Umbilical cord (tissue), 2 donors: ENCODE measurements at places on chromosomes 16 and 17.

GRCh38 chr17:8885967-8886684, 18.7 kb upstream of the PIK3R6 start:
- no peak for DNase-seq

DNA sequence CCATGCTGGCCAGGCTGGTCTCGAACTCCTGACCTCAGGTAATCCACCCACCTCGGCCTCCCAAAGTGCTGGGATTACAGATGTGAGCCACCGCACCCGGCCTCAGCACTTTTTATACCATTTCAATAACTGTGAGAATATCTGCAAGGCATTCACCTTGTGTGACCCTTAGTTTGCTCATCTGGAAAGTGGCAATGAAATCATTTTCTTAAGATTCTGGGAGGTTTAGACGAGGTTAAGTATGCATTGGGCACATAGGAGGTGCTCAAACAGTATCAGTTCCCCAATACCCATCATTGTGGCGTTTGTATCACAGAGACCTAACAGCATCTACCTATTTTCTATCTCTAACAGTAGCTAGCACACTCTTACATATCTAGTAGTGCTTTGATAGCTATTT, 481.9 kb upstream of the ERCC4 start:
- no peak for DNase-seq

DNA sequence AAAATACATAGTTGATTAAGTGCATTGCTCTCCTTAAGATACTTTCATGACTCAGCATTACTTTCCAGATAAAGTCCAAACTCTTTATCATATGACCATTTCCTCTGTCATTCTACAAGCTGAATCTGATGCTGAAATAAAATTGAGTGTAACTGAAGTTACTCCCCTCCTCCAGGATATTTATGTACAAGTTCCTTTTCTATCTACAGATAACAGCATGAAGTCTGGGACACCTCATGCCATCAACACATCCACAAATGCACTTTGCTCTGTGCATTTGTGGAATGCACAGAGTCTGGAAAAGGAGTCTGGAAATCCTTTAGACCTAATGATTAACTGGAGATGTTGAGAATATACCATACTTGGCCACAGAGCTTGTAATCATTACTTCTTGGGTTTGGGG, 60.5 kb downstream of the ACSM2B start:
- DNase-seq, result no peak

DNA sequence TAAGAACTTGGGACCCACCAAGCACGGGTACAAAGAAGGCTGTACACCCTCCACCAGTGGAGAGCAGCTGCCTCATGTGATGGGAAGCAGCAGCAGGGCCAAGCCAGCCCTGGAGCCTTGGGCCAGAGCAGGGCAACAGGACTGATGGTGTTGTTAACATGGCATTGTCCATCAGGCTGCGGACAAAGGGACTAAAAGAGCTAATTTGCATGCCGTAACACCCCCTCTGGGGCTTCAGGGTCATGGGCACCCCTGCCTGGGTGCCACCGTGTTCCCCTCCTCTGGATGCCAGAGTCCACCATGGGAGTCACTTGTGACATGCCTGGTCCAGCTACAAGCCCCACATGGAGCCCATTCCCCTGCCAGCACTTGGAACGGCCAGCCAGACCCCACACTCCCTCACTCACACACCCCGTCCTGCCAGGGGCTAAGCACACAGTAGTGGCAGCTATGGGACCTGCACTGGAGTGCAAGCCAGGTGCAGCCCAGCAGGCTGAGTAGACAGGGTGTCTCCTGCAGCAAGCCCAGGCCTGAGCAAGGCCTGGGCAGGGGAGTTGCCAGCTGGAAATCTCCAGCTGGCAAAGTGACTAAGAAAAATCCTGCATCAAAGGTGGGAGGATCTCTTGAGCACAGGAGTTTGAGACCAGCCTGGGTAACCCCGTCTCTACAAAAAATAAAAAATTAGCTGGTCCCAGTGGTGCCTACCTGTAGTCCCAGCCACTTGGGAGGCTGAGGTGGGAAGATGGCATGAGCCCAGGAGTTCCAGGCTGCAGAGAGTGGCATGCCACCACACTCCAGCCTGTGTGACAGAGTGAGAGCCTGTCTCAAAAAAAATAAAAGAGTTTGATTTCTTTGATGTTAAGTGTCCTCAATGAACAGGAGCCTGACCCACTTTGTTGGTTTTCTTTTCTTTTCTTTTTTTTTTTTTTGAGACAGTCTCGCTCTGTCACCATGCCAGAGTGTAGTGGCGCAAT, 33.7 kb downstream of the NOL11 start:
- DNase-seq, result no peak

- no peak for DNase-seq
Measured at GRCh38 chr17:70655176-70655958, 486.0 kb downstream of the KCNJ2 start.

DNA sequence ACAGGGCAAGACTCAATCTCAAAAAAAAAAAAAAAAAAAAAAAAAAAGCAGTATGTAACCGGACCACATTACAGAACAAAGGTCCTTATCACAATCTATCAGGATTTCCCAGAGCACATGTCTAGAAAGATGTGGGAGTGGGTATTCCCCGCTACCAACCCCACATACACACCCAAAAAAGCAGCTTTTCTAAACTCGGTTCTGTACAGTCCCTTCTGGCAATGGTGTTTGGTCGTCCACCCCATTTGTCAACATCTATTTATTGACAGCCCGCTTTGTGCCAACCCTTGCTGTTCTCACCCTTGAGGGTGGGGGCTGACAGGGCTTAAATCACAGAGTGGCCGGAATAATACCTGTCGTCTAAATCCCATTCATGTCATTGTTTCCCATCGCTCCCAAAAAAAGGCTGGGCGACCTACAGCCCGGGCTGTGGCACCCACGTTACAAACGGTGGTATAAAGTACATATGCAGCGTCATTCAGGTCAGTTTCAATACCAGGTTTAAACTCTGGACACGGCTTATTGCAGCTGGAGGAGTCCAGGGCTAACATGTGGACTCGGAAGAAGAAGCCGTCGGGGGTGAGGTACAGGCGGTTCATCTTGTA, 3.6 kb downstream of the C17orf58 start:
- no peak for DNase-seq

- no peak for DNase-seq
Measured at GRCh38 chr17:60679287-60679686, 1.6 kb downstream of the BCAS3 start.

DNA sequence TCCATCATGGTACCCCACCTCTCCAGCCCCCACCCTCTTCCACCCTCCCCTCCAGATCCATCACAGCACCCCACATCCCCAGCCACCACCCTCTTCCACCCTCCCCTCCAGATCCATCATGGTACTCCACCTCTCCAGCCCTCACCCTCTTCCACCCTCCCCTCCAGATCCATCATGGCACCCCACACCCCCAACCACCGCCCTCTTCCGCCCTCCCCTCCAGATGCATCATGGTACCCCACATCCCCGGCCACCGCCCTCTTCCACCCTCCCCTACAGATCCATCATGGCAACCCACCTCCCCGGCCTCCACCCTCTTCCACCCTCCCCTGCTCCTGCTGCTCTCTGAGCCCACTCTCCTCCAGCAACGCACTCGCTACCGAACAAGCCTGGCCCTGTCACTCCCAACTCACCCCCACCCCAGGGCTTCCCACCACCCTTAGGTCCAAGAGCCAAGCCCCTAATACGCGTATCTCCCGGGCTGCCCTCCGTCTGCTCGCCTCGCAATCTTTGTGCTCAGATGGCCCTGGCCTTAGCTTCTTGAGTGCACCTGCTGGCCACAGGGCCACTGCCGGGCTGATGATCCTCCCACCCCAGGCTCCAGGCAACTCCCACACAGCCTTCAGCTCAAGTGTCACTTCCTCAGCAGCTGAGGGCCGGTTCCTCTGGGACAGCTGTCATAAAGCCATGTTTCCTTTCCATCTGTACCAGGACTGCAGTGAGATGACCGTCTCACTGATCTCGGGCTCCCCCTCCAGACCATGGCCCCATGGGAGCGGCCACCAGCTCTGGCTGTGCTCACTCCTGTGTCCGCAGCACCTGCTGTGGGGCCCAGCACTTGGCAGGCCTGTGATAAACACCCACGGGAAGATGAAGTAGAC, 25.5 kb downstream of the KDM8 start:
- DNase-seq, result no peak

DNA sequence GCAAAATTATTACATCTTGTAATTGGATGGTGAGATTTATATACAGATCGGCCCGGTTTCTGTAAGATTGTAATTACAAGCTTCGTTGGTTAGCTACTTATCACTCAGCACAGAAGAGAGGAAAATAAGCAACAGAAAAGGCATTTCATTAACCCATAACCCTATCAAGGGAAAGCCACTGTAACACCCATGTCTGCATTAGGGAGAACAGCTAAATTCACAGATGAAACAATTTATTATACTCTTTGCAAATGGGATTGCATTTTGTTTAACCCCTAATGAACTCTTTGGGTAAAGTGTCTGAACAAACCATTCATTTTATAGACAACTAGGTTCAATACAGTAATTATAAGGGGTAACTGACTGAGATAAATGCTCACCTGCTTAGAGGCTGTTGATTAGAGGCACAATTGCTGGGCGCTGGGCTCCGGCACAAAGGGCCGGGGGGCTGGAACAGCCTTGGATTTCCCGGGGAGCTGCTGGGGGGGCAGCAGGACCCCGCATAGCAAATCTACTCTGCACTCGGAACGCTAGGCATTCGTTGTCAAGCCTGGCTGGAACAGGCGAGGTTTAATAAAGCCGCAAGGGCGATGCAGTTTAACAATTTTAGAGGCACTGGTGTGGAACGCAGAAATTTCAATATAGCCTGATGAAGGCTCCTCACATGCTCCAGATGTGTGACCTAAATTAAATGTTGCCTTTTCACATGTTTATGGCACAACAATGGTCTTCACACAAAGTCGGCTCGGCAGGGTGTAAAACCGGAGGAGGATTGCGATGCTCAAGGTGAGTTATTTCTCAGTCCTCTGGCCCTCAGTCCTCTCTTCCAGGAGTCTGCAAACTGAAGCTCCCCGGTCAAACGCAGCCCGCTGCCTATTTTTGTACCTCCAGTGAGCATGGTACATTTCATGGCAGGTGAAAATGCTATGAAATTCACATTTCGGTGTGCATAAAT, 134.0 kb upstream of the IRX6 start:
- no peak for DNase-seq

DNA sequence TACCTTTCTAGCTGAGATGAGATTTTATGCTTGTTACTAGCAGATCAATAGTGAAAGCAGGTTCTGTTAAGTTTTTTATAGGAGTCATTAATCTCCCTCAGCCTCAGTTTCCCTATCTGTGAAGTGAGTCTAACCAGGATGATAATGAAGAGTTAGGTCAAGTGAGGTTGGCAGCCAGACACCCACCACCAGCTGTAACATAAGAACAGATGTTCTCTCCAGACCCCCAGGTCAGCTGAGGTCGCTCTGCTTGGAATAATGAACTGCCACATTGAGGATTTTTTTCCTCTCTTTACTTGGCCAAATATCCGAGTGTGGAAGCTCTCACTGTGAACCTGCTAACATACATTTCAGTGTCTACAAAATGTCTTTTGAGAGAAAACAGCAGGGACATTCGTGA, 389.6 kb downstream of the WWOX start:
- DNase-seq, result no peak

- peak; percentile 65 for DNase-seq
Measured at GRCh38 chr16:73053364-73054124, 5.6 kb upstream of the ZFHX3 start.

DNA sequence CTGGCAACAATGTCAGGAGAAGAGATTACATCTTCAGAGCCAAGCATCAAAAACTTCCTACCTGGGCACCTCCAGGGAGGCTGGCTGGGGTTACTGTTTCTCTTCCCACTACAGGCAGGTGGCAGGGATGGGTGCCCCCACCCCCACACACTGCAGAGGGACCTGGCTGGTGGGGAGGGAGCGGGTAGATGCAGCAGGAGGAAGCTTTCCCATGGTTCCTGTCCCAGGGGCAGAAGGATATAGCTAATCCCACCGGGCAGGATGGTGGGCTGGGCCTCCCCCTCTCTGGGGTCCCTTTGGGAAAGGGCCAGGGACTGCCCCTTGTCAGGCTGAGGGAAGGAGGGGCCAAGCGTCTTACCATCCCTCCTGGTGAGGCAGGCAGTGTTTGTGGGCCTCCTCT, 16.7 kb upstream of the MTMR4 start:
- no peak for DNase-seq

DNA sequence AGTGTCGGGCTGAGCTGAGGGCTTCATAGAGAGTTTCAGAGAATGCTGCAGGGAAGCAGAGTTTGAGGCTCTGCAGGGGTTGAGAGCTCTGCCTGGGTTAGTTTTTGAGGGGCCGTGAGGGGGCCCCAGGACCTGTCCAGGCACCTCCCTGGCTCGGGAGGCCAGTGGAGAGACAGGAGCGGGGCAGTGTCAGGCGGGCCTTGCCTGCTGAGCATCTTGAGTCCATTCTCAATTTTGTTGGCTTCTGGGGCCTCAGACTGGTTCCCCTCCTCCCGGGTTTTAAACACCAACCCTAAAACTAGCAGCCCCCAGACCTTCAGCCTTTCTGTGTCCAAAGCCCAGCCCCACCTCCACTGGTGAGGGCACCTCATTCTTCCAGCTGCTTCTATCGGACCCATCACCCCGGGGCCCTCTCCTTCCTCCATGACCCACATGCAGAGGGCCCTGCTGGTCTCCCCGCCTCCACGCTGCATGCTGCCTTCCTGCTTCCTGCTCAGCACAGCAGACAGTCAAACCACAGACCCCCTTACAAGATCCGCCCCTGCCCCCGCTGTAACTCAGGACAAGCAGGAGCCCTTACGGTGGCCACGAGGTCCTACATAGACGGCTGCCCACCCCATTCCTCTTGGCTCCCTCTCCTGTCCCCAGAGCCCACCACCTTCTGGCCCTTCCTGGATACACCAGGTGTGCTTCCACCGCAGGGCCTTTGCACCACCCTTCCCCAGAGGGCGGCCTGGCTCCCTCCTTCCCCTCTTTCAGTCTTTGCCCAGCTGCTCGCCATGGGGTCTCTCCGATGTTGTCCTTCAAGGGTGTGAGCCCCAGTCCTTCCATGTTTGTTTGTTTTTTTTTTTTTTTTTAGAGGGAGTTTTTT, 3.8 kb downstream of the RNF213 start:
- no peak for DNase-seq

DNA sequence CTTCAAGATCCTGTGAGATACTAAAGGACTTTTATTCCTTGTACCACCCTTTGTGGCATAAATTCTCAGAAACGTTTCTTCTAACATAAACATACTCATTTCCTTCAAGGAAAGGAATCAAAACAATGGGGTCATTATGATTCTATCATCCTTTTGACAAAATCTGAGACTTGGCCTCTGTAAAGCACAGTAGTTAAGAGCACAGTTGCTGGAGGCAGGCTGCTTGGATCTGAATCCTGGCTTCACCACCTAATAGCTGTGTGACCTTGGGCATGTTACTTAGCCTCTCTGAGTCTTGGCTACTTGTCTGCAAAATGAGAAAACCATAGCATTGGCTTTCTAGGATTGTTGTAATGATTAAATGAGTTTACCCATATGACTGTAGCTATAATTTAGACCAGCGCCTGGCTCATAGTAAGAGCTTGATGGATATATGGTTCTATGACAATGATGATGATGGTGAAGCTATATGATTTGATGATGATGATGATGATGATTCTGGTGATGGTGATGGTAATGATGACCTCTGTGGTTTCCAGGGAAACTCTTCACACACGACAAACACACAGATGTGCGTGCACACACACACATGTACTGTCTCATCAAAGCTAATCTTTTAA, 6.1 kb upstream of the KRT31 start:
- DNase-seq, result no peak
